NCI-H1694 treated with DMSO at 0.1 percent for 48 hours (cell line): ENCODE measurements at places on chromosomes 2 and 18.

GRCh38 chr2:46333912-46334311 lies 36.7 kb downstream of the EPAS1 start:
- DNase-seq = no peak

GRCh38 chr2:102523651-102524050 lies 50.6 kb downstream of the SLC9A4 start:
- DNase-seq = no peak

DNA sequence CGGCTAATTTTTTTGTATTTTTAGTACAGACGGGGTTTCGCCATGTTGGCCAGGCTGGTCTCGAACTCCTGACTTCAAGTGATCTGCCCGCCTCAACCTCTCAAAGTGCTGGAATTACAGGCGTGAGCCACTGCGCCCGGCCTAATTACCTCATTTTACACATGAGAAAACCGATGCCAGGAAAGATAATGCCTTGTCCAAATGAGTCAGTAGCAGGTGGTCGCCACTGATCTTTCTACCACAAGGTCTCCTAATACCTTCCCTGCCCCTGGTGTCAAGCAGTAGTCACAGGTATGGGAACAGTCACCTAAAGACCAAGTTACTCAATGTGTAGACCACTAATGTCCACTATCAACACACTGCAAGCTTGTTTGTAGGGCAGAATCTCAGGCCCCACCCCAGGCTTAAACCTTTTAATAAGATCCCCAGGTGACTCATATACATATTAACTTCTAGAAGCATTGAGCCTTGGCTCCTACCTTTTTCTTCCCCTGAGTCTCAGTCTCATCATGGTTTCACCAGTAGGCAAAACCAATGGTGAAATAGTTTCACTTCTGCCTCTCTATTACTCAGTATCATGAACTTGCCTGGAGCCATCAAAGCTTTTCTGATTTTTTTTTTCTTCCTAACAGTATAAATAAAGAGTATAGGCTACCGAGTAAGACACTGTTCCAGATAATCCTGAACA lies 6.9 kb upstream of the EPB41L5 start:
- no peak for DNase-seq

DNA sequence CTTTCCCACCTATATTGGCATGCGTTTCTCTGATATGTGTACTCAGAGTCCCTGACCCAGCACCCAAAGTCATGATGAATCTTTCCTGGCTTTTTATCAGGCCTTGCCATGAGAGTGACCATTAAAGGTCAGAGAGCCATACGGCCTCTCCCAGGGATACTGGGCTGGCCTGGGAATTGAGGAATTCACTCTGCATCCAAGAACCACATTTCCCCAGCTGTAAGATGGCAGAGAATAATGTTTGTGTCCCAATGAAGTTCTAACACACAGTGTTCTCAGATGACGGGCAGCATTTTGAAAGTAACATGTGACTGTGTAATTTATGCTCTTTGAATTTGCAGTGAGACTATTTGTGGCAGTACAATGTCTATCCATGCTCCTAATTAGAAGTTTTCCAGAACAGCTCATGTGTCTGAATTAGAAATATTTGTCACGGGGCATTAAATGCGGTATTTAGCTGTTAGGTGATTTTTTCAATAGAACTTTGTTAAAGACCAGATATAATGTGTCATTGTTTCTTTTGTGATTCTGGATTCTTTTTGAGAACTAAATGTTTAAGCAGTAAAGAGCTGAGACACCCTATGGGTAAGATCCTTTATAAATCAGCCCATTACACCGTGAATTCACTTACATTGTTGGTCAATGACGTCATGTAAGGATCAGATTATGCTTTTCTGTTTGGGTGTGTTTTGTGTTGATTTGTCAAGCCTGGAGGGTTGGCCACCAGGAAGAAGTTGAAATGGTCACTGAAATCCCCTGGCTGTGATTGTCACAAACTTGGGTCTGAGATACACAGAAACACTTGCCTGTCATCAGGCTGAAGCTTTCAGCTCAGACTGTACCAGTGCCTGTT lies 7.3 kb upstream of the SLC3A1 start:
- DNase-seq = no peak

- no peak for DNase-seq
Observed at GRCh38 chr2:59858540-59858939, 694.9 kb downstream of the BCL11A start.

DNA sequence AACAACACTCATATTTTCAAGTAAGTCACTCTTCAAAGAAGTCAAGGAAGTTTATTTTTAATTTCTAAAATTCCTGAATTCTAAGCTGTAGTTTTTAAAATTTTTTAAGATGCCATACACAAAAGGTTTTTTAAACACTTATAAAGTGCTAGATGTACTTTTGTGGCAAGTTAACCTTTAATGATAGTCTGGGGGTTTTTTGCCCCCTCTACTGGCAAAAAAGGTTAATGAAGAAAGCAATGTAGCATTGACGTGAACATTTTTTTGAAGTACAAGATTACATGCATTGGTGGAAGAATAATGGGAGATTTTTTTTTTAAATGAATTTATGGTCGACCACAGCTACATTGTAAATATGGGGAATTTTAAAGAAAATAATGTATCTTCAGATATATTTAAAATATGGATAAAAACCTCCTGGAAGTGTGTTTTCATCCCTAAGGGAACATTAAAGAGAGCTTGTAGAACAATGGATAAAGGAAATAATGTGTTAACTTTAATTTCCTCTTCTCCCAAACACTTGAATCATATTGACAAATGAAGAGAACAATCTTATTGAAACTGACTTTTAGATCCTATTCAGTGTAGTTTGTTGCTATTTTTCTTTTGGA lies 12.6 kb downstream of the ITPRID2 start:
- peak; percentile 23 for DNase-seq

- DNase-seq = no peak
Observed at GRCh38 chr18:29157905-29158304, 981.0 kb upstream of the CDH2 start.

DNA sequence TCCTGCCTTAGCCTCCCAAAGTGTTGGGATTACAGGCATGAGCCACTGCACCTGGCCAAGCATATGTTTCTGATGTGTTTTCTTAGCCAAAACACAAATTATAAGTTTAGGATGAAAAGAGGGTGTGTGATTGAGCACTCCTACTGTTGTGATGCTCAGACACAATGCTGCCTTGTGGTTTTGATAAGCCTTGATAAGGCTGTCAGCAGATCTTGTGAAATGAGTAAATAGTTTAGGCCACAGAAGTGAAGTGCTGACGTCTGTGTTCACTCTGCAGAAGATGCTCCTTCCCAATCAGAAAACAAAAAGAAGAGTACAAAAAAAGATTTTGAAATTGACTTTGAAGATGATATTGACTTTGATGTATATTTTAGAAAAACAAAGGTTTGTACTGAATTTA lies 24.3 kb downstream of the NCAPH start:
- no peak for DNase-seq

- DNase-seq = no peak
Observed at GRCh38 chr18:34817636-34818035, 107.5 kb downstream of the DTNA start.

- no peak for DNase-seq
Observed at GRCh38 chr18:12608301-12608700, 49.6 kb downstream of the SPIRE1 start.

GRCh38 chr2:236904389-236905263 lies 181.1 kb upstream of the COPS8 start:
- DNase-seq = no peak

DNA sequence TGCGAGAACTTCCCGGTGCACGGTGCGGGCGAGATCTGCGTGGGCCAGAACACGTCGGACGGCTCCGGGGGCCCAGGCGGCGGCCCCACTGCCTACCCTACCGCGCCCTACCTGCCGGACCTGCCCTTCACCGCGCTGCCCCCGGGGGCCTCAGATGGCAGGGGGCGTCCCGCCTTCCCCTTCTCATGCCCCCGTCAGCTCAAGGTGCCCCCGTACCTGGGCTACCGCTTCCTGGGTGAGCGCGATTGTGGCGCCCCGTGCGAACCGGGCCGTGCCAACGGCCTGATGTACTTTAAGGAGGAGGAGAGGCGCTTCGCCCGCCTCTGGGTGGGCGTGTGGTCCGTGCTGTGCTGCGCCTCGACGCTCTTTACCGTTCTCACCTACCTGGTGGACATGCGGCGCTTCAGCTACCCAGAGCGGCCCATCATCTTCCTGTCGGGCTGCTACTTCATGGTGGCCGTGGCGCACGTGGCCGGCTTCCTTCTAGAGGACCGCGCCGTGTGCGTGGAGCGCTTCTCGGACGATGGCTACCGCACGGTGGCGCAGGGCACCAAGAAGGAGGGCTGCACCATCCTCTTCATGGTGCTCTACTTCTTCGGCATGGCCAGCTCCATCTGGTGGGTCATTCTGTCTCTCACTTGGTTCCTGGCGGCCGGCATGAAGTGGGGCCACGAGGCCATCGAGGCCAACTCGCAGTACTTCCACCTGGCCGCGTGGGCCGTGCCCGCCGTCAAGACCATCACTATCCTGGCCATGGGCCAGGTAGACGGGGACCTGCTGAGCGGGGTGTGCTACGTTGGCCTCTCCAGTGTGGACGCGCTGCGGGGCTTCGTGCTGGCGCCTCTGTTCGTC lies 1.7 kb downstream of the FZD7 start:
- DNase-seq = no peak

DNA sequence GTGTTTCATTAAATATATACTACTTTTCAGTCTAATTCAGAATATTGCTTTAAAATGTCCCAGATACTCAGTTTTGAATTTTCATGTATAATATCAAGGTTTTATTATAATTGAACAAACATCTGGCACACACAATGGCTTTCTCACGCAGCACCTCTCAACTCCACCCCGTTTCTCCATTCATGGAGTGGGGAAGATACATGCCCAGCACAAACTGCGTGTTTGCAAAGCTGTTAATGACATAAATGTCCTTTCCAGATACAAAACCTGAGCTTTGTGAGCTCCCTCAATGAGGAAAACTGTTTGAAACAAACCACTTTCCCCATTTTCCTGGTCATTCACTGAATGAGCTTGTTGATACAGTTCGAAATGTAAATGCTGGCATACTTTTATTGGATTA lies 150.3 kb upstream of the RASGRP3 start:
- DNase-seq = no peak

GRCh38 chr2:212979046-212979612 lies 172.3 kb downstream of the IKZF2 start:
- no peak for DNase-seq

GRCh38 chr2:222750533-222750932 lies 79.1 kb downstream of the MOGAT1 start:
- DNase-seq = no peak

- no peak for DNase-seq
Observed at GRCh38 chr2:109499566-109499965, 114.2 kb downstream of the SEPTIN10 start.

GRCh38 chr2:76080154-76080553 lies 369.4 kb upstream of the GCFC2 start:
- no peak for DNase-seq

DNA sequence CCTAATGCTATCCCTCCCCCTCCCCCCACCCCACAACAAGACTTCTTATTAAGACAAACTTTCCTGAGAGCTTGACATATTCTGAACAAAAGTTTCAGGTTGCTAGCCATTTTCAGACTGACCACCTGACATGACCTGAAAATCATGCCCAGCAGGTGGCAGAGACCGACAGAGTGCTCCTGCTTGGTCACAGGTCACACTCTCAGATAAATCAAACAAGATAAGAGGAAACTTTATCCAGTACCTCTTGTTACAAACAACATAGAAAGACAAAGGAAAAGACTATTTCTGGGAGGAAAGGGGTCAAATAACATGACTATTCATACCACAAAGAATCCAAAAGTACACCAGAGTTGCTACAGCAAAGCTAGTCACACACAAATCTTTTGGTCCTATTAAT lies 107.4 kb downstream of the TMEM200C start:
- no peak for DNase-seq

GRCh38 chr2:206349375-206349774 lies 74.9 kb downstream of the ZDBF2 start:
- DNase-seq = no peak

GRCh38 chr2:111617299-111618225 lies 266.4 kb downstream of the ANAPC1 start:
- DNase-seq = no peak

GRCh38 chr2:16018277-16019059 lies 78.1 kb downstream of the MYCN start:
- DNase-seq = no peak

- no peak for DNase-seq
Observed at GRCh38 chr2:232319803-232320442, 58.6 kb upstream of the ALPP start.

GRCh38 chr2:45199973-45200372 lies 190.7 kb upstream of the SIX2 start:
- peak; percentile 65 for DNase-seq

- no peak for DNase-seq
Observed at GRCh38 chr18:55713707-55714106, 125.7 kb upstream of the TCF4 start.

GRCh38 chr2:75030218-75031009 lies 72.0 kb downstream of the POLE4 start:
- no peak for DNase-seq

- DNase-seq = no peak
Observed at GRCh38 chr2:187435078-187435477, 13.0 kb downstream of the CALCRL start.

DNA sequence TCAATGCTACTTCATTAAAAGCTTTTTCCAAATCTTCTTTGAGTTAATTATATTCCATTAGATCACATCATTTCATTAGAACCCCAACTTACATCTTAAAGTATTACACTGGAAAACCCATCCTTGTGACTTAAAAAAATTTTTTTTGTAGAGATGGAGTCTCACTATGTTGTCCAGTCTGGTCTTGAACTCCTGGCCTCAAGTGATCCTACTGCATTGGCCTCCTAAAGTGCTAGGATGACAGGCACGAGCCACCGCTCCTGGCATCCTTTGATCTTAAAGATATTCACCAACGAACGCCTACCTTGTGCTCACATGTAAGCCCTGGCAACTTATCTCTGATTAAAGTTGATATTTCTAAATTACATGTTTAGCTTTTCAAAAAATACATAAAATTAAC lies 6.7 kb downstream of the LAPTM4A start:
- DNase-seq = no peak

- no peak for DNase-seq
Observed at GRCh38 chr2:73109431-73110167, 3.1 kb downstream of the RAB11FIP5 start.

DNA sequence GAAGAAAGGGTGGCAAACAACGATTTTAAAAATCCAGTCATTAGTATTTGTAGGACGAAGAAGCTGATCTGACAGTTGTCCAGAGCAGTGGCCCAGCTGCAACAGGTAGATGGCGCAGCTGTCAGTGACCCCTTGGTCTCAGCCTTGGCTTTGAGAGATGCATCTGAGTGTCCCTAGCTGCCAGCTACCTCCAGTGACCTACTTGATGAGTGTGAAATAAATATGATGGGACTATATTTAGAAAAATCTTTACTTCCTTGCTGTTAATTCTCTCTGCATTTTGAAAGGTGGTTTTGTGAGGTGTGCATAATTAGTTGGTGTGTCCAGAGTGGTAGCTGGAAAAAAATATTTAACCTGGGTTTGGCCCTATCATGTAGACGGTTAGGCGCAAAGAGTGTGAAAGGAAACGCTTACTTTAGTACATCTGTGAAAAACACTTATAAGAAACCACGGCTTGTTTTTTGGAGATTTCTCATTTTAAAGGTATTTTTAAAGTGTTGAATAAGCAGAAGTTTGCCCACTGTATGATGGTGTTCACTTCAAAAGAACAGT lies 963 bp downstream of the INPP1 start:
- DNase-seq = no peak
